ENCODE measurements at places on chromosomes 5 and 9.

- DNase-seq = no peak
- no peaks in the 10 kb centered on the region for H3K4me1 ChIP-seq
- H3K27ac ChIP-seq = no peak overlapping the region
- no peaks in the 10 kb centered on the region for H3K36me3 ChIP-seq
Measured at GRCh38 chr9:33517373-33517772, 6.7 kb upstream of the ANKRD18B start.

DNA sequence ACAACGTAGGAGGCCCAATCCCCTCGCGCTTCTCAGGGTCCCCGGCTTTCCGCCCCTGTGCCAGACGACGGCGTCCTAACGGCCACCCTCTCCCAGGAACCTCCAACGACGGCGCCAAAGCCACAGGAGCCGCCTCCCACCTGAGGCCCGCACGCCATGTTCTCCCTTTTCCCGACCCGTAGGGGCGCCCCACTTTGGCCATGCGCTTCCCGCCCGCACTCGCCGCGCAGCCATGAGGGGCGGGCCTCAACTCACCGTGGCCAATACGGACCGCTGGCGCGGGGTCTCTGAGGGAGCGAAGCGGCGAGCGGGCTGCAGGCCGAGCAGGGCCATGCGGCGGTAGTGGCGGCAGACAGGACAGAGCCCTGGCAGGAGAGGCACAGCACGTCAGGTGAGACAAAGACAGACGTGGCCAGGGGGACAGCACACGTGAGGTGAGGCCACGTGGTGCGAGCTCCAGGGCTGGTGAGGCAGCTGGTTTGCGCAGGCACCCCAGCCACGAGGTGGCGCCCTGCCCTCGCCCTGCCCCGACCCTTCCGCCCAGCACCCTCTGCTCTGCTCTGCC is 1005.5 kb upstream of the PTPRD start:
- no peaks in the 10 kb centered on the region for H3K27me3 ChIP-seq
- H3K4me3 ChIP-seq = no peak overlapping the region
- H3K27ac ChIP-seq = no peak overlapping the region
- H3K36me3 ChIP-seq = peaks cover 1% of the 10 kb centered on the region
- no peaks in the 10 kb centered on the region for H3K4me1 ChIP-seq
- no peak for DNase-seq

GRCh38 chr9:120889606-120890271 is 12.8 kb upstream of the PHF19 start:
- peaks cover 8% of the 10 kb centered on the region for H3K36me3 ChIP-seq
- peak overlapping the region; percentile 86 for H3K27ac ChIP-seq
- H3K4me1 ChIP-seq = peaks cover 51% of the 10 kb centered on the region
- no peaks in the 10 kb centered on the region for H3K27me3 ChIP-seq
- DNase-seq = no peak
- peak overlapping the region; percentile 66 for H3K4me3 ChIP-seq

- peak overlapping the region; percentile 33 for H3K4me3 ChIP-seq
- peaks cover 4% of the 10 kb centered on the region for H3K27me3 ChIP-seq
- peaks cover 10% of the 10 kb centered on the region for H3K4me1 ChIP-seq
Measured at GRCh38 chr5:5523066-5523505, 100.6 kb downstream of the ICE1 start.

- H3K27ac ChIP-seq = no peak overlapping the region
- no peak for DNase-seq
- peaks cover 83% of the 10 kb centered on the region for H3K27me3 ChIP-seq
- H3K4me3 ChIP-seq = no peak overlapping the region
Measured at GRCh38 chr5:75948438-75948837, 134.7 kb upstream of the SV2C start.

GRCh38 chr5:93585767-93586385 is 2.9 kb downstream of the NR2F1 start:
- no peak for DNase-seq
- H3K4me3 ChIP-seq = peak overlapping the region; percentile 66
- H3K27ac ChIP-seq = peak overlapping the region; percentile 13
- H3K36me3 ChIP-seq = peaks cover 9% of the 10 kb centered on the region

DNA sequence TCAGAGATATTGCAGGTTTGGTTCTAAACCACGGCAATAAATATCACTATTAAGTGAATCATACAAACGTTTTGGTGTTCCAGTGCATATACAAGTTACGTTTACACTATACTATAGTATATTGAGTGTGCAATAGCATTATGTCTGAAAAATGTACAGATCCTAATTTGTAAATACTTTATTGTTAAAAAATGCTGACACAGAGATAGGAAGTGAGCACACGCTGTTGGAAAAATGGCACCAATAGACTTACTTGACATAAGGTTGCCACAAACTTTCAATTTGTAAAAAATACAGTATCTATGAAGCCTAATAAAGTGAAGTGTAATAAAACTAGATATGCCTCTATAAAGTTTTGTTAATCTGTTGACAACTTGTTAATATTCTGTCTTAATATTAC is 16.0 kb downstream of the CFAP90 start:
- no peak overlapping the region for H3K27ac ChIP-seq
- no peak overlapping the region for H3K4me3 ChIP-seq
- H3K4me1 ChIP-seq = no peaks in the 10 kb centered on the region
- DNase-seq = no peak
